ENCODE measurements at places on chromosomes 13 and 19.

GRCh38 chr19:4456476-4456842 is 1.1 kb downstream of the UBXN6 start:
- no peak for DNase-seq

DNA sequence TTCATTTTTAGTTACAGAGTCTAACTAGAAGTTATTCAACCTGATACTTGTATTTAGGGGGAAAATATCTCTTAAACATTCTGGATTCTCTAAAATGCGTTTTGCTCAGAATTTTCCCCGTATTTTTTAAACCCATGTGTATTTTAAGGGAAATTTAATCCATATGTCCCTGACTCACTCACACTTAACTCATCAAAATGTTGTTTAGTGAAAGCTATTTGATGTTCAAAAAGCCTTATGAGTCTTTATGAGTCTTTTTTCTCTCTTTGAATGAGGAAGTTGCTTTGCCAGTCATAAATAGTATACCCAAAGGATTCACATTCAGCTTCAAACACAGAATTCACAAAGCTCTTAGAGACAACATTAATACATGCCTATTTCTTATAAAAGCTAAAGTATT is 16.4 kb downstream of the MAB21L1 start:
- DNase-seq = no peak

- DNase-seq = no peak
Measured at GRCh38 chr19:16645140-16645539, 14.8 kb downstream of the SMIM7 start.

GRCh38 chr13:41764558-41764957 is 196.4 kb downstream of the VWA8 start:
- DNase-seq = no peak

GRCh38 chr19:1883784-1884183 is 1.5 kb downstream of the ABHD17A start:
- DNase-seq = no peak

GRCh38 chr13:113155982-113156655 is 2.3 kb upstream of the PROZ start:
- no peak for DNase-seq

DNA sequence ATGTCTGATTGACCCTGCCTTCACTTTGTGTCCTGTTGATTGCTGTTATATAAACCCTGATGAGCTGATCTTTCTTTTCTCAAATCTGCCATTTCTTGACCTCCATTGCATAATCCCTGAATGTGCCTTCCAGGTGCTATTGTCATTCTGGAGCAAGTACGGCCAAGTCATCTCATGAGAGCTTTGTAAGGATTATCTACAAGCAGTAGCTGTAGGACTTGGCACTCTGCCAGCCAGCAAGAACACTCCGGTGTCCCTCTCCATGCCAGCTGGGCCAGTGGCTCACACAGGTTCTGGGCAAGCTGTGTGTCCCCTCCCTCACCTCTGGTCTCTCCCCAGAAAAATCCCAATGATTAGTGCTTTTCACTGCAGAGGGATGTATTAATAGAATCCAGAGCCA is 348.1 kb downstream of the FOXO1 start:
- no peak for DNase-seq

GRCh38 chr19:18205200-18205892 is 1.5 kb upstream of the RAB3A start:
- DNase-seq = no peak

DNA sequence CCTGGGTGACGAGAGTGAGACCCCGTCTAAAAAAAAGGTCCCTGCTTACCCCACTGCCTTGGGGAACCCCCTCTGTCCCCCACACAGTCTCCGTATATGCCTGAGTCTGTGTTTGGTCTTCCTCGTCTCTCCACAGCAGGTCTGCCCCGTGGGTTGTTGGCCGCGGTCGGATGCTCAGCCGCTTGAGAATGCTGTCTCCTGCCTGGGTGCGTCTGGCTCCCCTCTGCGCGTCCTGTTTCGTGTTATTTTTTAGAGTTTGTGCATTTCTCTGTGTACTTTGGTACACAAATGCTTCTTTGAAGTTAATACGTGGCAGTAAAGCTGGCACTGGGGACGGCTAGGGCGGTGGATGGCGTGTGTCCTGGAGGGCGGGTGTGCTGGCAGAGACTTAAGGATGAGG is 34.9 kb downstream of the KDM4B start:
- DNase-seq = no peak

DNA sequence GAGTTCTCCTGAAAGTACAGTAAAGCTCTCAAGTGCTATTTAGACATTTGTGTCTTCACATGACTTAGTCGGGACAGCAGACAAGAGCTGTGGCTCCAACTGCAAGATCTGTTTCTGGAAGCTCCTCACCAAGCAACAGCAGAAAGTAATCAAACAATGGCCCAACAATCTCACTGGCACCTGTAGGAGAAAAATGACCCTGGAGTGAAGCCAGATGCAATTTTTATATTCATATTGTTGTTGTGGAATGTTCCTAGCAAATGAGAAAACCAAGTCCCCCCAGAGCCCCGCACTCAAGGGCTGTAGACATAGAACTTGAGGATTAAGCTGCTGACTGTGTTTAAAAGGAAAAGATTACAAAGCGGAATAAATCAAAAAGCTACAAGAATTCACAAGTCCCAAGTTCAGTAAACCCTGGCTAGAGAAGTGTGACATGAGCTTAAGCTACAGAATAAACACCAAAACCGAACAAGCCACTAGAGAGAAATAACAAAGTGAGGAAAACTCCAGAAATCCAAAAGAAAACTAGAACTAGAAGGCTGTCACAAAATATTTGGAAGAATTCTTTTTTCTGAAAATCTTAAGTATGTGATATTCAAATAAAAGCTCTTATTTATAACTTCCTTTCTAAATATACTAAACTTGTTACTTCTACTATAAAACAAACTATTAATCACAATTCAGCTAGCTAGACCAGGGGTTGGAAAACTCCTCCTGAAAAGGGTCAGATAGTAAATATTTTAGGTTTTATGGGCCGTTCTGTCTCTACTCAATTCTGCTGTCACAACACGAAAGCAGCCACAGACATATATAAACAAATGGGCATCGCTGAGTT is 454.5 kb downstream of the SUCLA2 start:
- no peak for DNase-seq

All from GM12878 (cell line).